ENCODE measurements at places on chromosomes 5 and 9.

DNA sequence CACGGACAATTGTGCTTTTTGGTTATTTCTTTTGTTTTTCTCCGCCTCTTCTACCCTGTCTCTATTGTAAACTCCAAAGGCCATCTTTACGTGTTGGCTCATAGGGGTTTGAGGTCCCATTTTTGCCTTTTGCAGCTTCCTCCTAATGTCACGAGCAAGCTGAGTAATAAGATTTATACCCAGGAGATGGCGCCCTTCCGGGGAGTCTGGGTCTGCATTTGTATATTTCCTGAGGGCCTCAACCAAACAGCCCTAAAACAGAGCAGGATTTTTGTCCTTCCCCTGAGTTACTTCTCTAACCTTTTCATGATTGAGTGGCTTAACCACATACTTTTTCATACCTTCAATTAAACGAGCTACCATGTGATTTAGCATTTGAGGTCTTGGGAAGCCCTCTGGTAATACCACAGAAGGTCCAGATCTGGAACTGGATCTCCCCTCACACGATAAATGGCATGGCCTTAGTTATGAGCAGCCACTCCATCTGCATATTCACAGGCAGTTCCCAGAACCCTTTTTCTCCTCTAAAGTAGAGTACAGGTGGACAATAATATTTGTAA lies 11.2 kb upstream of the CFAP95 start:
- DNase-seq: no peak

DNA sequence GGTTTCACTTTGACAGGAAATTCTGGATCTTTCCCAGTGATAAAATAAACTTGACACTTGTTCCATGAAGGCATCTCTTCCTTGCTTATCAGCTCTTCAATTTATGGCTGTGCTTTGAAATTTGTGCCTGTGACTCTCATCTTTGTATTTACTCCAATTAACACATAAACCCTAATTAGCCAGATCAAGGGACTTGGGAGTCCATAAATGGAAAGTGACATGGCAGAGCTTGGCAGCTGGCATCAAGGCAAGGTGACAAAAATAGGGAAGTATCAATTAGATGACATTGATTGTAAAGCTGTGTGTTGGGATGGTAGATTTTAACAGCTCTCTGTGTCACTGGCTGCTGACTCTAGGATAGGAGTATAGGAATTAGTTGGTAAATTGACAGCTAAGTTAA lies 133.9 kb downstream of the PBX3 start:
- DNase-seq: no peak

GRCh38 chr9:19140259-19140658 lies 13.0 kb upstream of the PLIN2 start:
- DNase-seq: no peak

- no peak for DNase-seq
Measured at GRCh38 chr5:101977729-101978345, 318.2 kb downstream of the SLCO4C1 start.

DNA sequence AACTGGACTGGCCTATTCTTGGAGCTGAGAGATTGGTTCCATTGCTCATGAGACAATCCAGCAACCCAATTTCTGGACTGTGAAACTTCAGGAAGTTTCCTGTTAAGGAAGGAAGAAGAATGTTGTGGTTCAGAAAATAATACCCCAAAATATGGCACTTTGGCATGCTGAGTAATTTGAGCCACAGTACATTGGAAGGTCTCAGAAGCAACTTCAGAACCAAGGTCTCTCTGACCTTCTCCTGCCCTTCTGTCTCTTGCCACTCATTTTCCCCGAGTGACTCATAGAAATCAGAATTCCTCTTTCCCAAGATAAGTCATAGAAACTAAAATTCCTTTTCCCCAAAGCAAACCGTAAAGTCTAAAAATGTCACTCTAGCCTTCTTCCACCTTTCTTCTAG lies 1366.1 kb downstream of the PTPRD start:
- no peak for DNase-seq

DNA sequence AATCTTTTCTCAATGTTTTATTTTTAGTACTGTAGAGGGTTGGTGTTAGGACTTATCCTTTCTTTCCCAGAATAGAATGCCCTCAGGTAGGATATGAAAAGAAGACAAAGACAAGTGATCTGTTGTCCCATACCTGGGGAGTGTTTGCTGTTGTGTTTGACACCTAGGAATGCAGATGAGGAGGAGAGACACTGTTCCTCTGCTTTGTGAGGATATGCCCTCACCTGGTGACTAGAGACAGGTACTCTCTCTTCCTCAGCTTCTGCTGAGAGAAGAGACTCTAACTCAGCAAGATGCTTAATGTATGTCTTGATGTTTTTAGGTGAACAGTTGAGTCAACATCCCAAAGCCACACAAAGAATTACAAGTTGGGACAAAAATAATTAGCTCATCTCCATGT lies 468.4 kb downstream of the PRR16 start:
- DNase-seq: no peak

DNA sequence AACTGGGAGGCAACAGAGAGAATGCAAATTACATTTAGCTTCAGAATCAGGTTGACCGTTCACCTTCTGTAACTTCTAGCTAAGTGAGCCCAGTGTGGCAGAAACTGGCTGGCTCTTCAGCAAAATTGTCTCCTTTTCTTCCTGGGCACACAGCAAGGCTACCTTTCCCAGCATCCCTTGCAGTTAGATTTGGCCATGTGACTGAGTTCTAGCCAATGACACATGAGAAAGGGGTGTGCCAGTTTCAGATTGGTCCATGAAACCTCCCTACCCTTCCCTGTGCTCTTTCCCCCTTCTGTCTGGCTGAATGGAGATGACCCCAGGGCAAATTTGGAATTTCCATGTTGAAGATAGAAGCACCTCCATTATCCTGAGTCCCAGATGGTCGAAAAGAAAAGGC lies 72.5 kb upstream of the SMIM23 start:
- DNase-seq: no peak
